ENCODE measurements at places on chromosomes 13 and 19.

DNA sequence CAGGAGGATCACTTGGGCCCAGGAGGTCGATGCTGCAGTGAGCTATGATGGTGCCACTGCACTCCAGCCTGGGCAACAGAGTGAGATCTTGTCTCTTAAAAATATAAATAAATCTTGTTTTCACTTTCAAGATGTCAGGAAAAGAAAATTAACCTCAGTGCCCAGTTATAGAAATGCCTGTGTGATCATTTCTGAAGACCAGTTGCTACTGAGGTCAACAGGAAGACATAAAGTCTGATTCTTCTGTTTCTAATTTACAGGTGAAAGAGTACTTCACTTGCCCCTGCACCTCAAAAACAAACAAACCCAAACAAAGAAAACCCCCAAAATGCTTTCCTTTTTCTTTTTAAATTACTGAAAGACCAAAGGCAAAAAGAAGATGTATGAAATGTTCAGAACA lies 174.3 kb upstream of the NBEA start:
- DNase-seq, result no peak

- DNase-seq, result no peak
These were observed 181.8 kb downstream of the TBC1D4 start for GRCh38 chr13:75299913-75300862.

- DNase-seq, result no peak
These were observed 19.8 kb downstream of the PAK4 start for GRCh38 chr19:39145180-39145953.

DNA sequence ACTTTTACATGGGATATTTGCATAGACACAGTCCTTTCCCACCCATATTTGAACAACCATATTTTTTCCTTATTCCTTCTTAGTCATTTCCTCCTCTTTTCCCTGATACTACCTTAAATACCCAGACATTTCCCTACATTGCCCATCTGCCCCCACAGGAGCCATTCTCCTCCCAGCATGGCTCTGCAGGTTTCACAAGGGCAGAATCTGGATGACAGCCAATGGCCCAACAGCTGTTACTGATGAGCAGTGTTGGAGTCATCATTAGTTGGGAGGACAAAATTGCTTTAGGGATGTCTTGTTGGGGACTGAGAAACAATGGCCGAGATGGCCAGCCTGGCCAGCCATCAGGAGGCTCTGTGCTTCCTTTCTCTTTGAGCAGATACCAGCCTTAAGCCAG lies 209.5 kb downstream of the KLF5 start:
- DNase-seq, result no peak

DNA sequence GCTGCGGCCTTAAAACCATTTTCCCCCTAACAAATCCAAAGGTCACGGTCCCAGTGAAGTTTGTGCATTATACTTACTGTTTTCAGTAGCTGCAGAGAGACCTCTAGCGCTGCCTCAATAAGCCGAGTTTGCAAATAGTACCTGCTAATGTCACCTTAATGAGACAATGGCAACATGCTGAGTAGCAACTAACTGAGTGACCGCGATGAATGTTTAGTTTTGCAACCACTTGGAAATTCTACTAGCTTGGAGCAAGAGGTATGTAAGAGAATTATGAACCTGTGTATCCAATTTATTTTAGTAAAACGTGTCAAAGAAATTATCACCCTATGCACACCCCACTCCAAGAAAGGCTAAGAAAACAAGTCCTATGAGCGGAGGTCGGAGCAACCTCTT lies 1.2 kb downstream of the KPNA3 start:
- no peak for DNase-seq

DNA sequence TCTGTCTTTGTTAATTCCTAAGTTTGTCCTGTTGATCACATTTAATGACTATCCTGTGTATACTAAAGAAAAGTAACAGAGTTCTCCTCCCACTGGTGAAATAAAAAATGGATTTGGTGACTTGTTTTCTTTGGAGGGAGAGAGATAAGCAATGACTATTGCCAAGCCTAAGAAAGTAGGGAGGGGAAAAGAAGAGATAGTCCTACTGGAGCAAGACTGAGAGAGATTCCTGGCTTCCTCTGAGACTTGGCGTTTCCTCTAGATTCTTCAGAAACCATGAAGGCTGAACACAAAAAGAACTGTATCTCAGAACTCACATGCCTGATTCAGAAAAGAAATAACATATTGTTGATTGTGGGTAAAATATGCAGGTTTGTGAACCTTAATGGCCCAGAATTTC lies 406.5 kb downstream of the FOXO1 start:
- DNase-seq, result no peak

GRCh38 chr19:34484328-34484727 lies 2.8 kb downstream of the WTIP start:
- no peak for DNase-seq

- peak; percentile 71 for DNase-seq
These were observed 10.2 kb upstream of the EMC10 start for GRCh38 chr19:50465986-50466705.

DNA sequence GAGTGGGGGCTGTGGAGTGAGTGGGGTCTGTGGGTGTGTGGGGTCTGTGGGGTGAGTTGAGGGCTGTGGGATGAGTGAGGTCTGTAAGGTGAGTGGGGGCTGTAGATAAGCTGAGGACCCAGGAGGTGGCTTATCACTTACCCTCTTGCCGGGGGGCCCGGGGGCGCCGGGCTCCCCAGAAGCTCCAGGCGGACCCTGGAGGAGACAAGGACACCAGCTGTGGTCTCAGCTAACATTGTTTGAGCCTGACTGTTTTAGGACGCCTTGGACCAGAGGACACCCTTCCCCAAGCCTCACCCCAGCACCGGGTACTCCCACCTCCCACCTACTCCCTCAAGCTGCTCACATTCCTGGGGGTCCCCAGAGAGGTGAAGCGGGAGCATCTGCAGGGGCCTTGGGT lies 34.2 kb upstream of the OLFM2 start:
- DNase-seq, result no peak
